T1000 (cell line): ENCODE measurements at places on chromosomes 1 and 21.

DNA sequence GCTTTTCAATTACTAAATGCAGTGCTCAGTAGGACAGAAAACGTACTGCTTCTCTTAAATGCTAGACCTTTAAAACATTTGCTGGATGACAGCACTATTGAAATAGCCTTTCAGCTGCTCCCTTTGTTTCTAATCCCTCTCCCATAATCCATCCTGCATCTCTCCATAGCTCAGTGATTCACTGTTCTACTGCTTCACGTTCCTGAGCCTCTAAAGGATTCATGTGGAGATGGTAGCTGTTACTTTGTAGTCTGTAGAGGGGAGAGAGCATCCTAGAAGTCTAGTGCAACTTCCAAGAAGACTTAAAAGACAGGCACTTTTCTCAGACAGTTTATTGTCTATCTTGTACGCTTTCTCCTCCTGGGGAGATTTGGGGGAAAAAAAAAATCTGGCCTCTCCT, 51.4 kb downstream of the LRRC8B start:
- no peak for DNase-seq

DNA sequence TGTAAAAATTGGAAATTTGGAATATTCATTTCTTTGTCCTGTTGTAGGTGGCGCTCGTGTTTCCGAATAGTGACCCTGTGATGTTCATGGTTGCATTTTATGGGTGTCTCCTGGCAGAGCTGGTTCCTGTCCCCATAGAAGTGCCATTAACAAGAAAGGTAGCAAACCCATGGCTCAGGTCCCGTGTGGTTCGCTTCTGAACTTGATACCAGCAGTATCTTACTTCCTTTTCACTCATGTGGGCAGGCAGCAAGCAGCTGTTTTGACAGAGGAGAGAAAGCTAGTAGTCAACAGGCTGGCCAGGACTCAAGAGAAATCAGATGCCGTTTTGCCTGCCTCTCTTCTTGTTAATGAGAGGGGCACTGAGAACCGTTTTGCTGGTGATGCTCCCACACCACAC, 72.8 kb downstream of the S100B start:
- DNase-seq = no peak

- no peak for DNase-seq
Observed at GRCh38 chr1:81976539-81976938, 175.8 kb downstream of the ADGRL2 start.

DNA sequence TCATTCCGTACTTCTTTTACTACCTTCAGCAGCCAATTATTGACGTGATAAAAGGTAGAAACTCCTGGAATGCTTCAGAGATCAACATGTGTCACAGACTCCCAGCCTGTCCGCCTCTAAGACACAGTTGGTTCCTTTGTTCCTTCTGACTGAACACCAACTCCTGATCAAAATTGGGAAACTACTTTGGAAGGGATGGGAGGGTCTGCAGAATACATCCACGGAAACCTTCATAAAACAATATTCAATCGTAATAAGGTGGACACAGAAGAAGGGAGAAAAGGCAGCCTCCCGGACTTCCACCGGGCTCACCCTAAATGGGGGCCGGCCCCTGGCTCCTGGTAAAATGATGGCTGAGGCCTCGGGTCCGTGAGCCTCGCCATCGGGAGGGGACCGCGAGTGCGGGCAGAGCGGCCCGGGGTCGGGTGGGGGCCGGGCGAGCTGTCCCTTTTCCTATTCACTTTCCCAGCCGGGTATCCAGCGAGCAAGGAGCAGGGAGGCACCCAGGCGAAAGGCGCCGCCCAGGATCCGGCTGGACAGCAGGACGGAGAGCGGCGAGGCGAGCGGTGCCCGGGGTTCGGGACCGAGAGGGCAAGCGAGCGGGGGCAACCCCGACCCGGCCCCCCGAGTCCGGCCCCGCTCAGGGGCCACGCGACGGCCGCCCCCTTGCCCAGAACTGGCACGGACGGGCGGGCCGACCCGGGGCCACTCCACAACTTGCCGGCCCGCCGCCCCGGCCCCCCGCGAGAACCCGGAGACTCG, 805 bp downstream of the NRIP1 start:
- DNase-seq = no peak

GRCh38 chr1:232764458-232765251, 40.6 kb upstream of the MAP10 start:
- no peak for DNase-seq

- no peak for DNase-seq
Observed at GRCh38 chr1:41752514-41753170, 166.1 kb downstream of the HIVEP3 start.

DNA sequence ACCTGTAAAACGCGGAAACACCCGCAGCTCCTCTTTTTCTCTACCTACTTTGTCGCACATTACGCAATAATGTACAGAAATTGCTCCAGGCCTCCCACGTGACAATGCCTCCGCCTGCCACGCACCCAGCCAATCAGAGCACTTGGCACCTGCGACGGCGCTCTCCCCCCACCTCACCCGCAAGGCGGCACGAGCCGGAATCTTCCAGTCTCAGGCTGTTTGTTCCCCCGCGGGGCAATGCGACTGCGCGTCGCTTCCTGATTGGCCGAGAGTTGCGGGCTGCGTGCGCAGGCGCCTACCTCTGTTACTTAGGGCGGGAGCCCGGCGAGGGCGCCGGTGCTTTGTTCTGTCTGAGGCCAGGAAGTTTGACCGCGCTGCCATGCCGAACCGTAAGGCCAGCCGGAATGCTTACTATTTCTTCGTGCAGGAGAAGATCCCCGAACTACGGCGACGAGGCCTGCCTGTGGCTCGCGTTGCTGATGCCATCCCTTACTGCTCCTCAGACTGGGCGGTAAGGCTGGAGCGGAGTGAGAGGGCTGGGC, at the start of gene MAEL:
Gene MAEL, plus strand, starts transcription at position 307 of the 542 bp plus-strand sequence. Its CDS starts 73 bp downstream, at position 380.
- DNase-seq = no peak

DNA sequence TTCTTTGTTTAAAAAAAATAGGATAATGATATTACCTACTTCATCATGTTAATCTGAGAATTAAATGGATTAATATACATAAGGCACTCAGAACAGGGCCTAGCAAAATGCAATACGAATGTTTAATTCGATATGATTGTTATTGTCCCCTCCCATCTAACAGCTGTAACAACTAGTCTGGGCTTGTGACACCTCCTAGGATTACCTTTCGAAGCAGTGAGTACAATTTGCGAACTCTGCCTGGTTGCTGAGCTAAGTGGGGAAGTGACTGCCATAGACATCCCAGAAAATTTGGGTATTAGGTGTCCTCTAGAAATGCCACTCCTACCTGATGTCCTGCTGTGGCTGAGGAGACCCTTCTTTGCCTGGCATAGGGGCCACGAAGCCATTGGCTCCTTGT, 3.0 kb downstream of the RASSF5 start:
- no peak for DNase-seq

GRCh38 chr21:35028451-35028978, 20.6 kb downstream of the RUNX1 start:
- DNase-seq = no peak

GRCh38 chr1:100362821-100363466, 10.6 kb downstream of the CDC14A start:
- DNase-seq = no peak

- no peak for DNase-seq
Observed at GRCh38 chr1:223653015-223653414, 12.5 kb downstream of the CAPN8 start.

DNA sequence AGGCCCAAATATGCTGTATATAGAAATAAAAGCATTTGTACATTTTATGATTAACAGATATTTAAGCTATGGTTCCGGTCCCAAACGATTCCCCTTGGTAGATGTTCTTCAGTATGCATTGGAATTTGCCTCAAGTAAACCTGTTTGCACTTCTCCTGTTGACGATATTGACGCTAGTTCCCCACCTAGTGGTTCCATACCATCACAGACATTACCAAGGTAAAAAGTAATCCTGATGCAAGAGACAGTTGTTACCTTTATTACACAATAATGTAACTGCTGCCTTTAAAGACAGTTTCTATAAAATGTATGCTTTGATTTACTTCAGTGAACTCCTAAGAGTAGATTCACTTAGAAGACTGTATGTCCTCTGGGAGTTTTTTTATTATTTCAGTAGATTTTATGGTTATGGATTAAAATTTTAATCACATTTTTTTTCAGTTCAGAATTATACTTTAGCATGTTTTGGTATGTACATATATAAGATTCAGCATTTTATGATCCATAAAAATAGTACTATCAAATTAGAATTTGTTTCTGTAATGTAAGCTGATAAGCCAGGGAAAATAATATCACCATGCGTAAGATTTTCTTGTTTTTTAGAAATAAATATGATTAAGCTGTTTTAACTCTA, 96.5 kb downstream of the USP25 start:
- no peak for DNase-seq

GRCh38 chr1:167561753-167562152, 8.2 kb upstream of the CREG1 start:
- DNase-seq = no peak

- no peak for DNase-seq
Observed at GRCh38 chr1:156930483-156930882, 10.1 kb downstream of the LRRC71 start.

DNA sequence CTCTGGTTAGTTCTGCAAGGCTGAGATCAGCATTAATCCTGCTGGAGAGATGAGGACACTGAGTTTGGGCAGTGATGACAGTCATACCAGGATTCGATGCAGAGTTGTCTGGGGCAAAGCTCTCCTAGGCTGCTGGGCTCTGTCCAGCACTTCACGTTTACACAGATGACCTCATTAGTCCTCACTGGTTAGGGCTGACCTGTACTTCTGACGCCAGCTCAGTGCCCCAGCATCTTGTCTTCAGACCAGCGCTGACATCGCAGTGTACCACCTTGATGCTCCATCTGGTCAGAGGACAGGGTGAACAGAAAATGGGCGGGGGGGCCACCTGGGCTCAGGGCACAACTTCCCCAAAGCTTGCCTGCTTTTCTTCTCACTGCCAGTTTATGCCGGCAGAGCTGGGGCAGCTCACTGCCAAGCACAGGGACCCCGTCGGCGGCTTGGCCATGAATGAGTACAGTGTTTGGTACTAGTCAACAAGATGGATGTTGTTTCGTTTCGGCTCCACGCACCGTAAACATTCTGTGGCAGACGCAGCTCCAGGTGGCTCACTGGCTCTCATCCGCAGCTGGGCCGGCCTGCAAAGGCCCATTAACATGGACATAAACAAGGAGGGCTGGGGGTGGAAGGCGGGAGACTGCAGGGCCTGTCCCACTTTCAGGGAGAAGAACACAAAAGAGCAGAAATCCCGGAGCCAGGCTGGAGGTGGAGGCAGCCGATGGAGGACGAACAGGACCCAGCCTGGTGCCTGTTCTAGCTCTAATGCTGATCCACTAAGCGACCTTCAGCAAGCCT, 118.7 kb downstream of the GLIS1 start:
- no peak for DNase-seq

- DNase-seq = no peak
Observed at GRCh38 chr1:117335376-117336086, 31.7 kb upstream of the MAN1A2 start.

GRCh38 chr21:38221594-38221993, 35.2 kb upstream of the KCNJ15 start:
- DNase-seq = no peak

DNA sequence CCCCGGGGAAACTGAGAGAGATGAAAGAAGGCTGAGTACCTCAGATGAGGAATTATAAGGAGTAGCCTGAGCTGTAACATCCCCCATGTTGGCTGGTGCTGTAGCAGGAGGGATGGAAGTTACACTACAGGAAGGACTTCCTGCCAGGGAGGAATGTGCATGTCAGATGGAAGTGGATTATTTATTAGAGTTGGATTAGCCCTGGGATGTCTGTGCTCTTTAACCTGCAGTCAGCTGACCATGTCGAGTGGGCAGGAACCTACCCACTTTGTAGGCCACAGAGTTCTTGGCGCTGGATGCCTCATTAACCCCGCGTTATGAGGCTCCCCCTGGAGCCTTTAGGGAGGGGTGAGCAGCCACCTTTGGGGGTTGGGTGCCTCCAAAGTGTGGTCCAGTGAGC, 757 bp upstream of the SEMA4A start:
- no peak for DNase-seq

DNA sequence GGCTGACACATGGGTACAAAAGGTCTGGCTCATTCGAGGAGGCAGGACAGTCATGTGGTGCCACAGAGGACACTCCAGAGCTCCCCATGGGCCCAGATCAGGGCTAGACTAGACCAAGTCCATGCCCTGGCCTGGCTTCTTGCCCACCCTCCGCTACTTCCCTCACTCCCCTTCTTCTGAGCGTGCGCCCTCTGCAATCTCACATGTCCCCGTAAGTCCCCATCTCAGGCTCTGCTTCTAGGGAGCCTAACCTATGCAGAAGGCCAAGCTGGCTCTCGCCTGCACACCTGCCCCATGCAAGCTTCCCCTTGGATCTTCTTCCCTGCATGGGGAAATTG, 553.6 kb downstream of the PTPRU start:
- no peak for DNase-seq

- no peak for DNase-seq
Observed at GRCh38 chr1:174713796-174714195, 266.0 kb downstream of the GPR52 start.

- DNase-seq = no peak
Observed at GRCh38 chr1:52423771-52424170, 19.4 kb downstream of the PRPF38A start.

GRCh38 chr1:101185421-101185820, 51.4 kb upstream of the S1PR1 start:
- no peak for DNase-seq

- no peak for DNase-seq
Observed at GRCh38 chr21:39612233-39613040, at the start of gene B3GALT5. Gene B3GALT5, plus strand, starts transcription at chr21:39612940. Its CDS starts 47,620 bp downstream, at chr21:39660560.

DNA sequence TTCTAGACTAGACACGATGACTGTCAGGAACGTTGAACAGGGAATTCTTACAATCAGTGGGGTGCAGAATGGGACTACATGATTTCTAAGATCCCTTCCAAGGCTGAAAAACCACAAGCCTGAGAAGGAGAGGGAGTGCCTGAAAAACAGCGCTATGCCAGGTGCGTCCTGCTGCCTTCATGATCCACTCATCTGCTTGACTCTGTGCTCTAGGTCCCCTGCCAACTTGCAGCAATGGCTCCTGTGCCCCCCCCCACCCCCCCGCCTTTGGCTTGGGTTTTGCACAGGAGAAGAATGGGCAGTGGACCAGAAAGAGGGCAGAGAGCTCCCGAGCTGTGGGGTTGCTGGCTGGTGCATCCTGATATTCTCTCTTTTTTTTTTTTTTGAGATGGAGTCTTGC, 5.9 kb downstream of the SLC2A7 start:
- no peak for DNase-seq

DNA sequence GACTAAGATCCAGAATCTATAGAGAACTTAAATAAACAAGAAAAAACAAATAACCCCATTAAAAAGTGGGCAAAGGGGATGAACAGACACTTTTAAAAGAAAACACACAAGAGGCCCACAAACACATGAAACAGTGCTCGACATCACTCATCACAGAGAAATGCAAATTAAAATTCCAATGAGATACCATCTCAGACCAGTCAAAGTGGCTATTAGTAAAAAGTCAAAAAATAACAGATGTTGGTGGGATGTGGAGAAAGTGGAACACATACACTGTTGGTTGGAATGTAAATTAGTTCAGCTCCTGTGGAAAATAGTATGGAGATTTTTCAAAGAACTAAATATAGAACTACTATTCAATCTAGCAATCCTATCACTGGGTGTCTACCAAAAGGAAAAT, 143.1 kb downstream of the IFI44 start:
- no peak for DNase-seq

GRCh38 chr1:206979379-206980043, 9.3 kb upstream of the FCAMR start:
- DNase-seq = no peak

- peak; percentile 51 for DNase-seq
Observed at GRCh38 chr1:15283526-15283925, 36.5 kb downstream of the FHAD1 start.

- DNase-seq = no peak
Observed at GRCh38 chr1:181711820-181712219, 228.5 kb downstream of the CACNA1E start.

- no peak for DNase-seq
Observed at GRCh38 chr1:208081972-208082371, 162.2 kb downstream of the PLXNA2 start.

- no peak for DNase-seq
Observed at GRCh38 chr1:44415013-44415412, 10.0 kb downstream of the RNF220 start.
